ENCODE measurements at places on chromosomes 11 and 22. TPM values are rescaled to one million over a fixed set of nuclear protein-coding genes. Genes with fewer than 3 reads are reported as not detected.
A peak's percentile ranks its signal among the peaks of the same experiment; 100 is the strongest.

DNA sequence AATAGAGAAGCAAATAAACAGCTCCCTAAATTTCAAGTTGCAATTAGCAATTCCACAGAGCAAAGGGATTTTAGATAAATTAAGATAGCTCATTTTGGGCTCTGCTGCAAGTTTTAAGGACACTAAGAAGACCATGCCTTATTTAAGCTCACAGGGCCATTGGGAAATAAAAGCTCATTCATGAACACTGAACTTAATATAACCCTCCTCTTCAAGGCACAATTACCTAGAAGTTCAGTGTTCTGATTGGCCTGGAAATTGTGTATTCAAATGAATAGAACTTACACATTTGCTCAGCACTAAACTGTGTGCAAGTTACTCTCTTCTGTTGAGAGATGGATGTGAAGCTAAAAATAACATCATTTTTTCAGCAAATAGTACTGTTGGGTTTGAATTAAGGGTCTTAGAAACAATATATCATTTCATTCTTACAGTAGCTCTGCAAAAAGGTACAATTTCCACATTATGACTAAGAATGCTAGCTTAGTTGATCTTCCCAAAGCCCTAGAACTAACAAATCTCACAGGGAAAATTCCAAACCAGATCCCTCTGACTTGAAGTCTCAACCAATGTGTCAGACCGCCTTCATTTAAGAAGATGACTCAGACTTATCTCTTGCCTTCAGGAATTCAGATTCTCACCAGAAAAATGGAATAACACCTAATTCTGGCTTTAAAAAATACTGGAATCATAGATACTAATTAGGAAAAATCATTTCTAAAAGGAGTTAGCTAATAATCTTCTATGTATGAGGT lies 87.4 kb upstream of the LRRC55 start:
- no peak for DNase-seq

DNA sequence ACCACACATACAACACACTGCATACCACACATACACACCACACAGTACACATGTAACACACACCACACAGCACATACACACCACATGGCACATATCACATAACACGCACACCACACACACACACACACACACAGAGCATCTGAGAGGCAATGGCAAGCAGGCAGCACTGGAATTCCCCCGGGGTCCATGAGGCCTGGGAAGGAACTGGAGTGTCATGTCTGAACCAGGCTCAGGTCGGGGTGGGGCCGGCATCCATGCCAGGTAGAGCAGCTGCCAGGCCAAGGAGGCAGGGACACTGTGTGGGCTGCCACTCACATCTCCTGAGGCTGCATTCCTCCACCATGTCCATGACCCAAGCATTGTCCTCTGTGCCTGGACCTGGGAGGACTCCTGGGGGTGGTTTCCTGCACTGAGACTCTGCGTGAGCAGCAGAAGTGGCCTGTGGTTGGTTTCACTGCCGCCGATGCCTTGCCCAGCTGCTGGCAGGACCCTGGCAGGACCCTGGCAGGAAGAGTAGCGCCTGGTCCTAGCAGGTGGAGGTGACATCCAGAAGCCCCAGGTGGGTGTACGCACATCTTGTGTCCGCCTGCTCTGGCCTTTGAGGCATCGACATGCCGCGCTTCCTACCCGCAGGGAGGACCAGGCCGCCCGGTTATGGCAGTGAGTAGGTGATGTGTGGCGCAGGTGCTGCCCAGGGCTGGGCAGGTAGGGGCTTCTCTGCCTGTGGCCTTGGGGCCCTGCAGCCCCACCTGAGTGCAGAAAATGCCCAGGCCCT lies 1280.4 kb downstream of the TBC1D22A start:
- DNase-seq, result no peak

Gene OR8K3
- not detected for polyA plus RNA-seq

GRCh38 chr22:47269516-47270088 lies 507.2 kb downstream of the TBC1D22A start:
- no peak for DNase-seq

DNA sequence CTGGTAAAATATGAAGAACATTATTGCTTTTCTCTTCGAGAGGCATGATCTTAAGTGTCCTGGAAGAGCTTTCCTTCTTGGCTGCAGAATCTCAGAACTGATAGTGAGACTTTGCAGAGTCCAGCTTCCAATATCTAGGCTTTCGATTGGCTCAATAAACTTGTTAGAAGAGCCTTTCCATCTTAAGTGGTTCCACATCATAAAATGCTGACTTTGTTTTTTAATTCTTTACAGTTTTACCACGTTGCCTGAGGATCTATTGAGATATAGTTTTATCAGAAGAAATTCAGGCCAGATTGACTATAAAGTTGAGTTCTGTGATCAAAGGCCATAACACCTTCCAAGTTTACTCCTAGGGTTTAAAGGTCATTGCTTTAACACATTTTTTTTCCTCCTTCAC lies 15.6 kb upstream of the DNAJB7 start:
- no peak for DNase-seq

DNA sequence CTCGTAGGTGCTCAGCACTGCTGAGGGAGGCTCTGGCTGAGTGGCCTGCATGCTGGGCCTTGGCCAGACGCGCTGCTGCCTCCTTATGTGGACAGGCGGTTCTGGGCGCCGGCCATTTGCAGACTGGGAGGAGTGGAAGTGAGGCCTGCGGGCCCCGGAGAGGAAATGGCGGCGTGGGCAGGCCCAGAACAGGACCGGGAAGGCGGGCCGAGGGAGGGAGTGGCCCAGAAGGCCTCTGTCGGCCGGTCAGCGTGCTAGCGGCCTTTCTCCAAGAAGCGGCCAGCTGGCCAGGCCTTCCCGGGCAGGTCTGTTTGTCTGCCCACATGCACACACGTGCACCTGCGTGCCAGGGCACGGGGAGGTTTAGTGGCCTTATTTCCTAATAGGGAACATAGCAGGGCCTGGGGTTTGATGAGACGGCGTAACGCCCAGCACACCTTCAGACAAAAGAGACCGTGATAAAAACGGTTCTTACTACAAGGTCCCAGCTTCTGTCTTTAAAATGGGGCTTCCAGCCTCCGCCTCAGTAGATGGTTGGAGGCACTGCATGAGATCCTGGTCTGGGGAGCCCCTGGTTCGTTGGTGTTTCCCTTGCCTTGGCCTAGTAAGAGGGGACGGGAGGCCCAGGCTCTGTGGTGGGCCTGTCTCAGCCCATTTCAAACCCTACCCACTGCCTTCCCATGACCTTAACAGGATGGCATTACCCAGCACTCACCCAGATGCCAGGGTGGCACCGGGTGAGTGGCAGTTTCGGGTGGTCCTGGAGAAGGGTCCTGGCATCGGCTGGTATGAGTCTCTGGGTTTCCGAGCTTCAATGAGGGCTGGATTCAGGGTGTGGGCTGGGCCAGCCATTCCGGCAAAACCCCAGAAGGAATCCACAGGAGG lies 65.1 kb upstream of the PPARA start:
- DNase-seq, result peak; percentile 91

Gene ZBTB16
- 44.0 TPM for polyA plus RNA-seq

- DNase-seq, result no peak
Measured at GRCh38 chr11:22336587-22336986, 1.6 kb upstream of the SLC17A6 start.

Gene MYO7A
- 1.0 TPM for polyA plus RNA-seq

DNA sequence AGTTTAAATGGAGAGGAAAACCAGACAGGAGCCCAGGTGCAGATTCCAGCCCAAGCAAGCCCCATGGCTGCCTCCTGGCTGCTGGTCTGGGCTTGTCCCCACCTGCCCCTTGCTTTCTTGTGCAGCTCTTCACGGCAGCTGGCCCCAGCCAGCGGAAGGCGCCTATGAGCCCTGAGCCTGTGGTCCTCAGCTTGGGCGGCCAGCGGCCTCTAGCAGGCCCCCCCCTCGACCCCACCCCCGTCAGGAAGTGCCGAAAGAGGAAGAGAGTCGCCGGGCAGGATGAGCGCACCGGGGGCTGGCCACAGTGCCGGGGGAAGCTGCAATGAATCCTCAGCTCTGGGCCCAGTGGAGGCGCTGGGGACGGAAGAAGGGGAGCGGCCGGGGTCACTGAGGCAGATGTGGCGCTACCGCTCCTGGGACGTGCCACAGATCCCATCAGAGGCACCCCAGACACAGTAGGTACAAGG lies 2.1 kb upstream of the DGKZ start:
- peak; percentile 83 for DNase-seq

GRCh38 chr11:75654314-75654713 lies 14.5 kb downstream of the MAP6 start:
- no peak for DNase-seq

Gene ANKRD49
- 10.5 TPM for polyA plus RNA-seq

- no peak for DNase-seq
Measured at GRCh38 chr11:93738647-93739081, 2.6 kb downstream of the TAF1D start.

GRCh38 chr11:131611322-131611721 lies 240.9 kb downstream of the NTM start:
- no peak for DNase-seq

DNA sequence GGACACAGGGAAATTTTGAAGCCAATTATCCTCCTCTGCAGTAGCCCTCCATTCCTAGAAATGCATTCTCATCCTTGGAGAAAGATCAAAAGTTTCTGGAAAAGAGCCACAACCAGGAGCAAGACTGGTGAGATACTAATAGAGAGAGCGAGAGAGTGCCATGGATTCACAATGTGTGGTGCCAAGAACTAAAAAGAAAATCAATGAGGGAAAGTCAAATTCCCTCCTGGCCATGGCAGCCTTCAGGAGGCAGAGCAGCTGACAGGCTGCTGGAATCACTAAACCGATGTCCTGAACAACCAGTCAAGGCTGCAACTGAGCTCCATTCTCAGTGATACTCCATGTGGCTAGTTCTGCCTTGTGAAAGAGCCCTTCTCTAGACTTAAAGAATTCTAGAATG lies 561.0 kb downstream of the SOX6 start:
- DNase-seq, result no peak

Gene CELF1
- polyA plus RNA-seq, result 65.2 TPM

Gene C11orf16
- not detected for polyA plus RNA-seq

DNA sequence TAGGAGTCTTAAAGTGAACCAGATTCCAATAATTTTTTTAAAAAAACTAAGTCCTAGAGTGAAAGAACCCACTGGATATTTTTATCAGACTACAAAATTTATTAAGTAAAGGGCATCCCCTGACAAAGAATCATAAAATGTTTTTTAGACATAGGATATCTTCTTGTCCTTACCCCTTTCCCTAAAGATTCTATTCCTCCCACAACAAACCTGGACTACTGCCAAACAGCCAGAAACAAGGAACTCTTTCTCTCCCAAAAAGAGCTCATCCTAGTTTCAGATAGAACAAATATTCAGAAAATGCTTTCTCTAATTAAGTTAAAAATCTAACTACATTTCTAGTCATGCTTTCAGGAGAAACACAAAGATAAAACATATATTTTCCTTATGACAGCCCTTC lies 327.1 kb downstream of the FAM181B start:
- DNase-seq, result no peak

Gene EFCAB6
- polyA plus RNA-seq, result 0.65 TPM

Gene MMP12
- polyA plus RNA-seq, result not detected

GRCh38 chr11:12241401-12241800 lies 131.0 kb downstream of the MICAL2 start:
- DNase-seq, result no peak

DNA sequence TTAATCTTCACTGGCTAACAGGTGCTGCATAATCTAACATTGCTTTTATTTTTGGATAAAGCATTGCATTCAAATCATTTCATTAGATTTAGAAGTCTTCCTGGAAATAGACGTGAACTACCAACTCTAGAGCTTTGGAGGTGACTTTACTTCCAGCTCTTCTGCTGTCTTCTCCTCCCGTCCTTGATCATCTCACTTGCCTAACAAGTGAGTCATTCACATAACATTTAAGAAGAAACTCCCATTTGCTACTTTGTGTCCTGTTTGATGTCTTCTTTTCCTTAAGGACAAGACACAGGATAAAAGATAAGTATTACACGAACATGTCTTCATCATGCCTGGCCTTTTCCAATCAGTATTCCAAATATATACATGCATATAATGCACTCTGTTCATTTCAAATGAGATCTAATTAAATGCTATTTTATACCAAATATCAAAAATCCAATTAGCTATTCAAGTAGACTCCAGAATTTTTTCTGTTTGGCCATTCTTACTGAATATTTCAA lies 88.3 kb downstream of the BDNF start:
- no peak for DNase-seq

DNA sequence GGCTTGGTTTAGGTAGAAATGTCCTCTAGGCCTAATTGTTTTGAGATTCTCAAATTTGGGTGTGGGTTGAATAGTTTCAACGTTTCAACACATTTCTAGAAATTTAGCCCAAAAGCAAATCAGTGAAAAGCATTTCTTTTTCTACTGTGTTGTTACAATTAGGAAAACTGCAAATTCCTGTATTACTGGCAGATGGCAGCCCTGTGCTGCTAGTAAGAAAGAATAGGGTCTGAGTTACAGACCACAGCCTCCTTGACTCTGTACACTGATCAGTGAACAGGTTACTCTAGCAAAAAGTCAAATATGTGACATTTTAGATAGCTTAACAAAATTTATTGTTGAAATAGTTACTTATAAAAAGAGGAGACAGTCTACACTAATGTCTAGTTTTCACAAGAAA lies 703.0 kb downstream of the JRKL start:
- no peak for DNase-seq

- DNase-seq, result no peak
Measured at GRCh38 chr11:89175796-89176195, 1.9 kb upstream of the TYR start.

DNA sequence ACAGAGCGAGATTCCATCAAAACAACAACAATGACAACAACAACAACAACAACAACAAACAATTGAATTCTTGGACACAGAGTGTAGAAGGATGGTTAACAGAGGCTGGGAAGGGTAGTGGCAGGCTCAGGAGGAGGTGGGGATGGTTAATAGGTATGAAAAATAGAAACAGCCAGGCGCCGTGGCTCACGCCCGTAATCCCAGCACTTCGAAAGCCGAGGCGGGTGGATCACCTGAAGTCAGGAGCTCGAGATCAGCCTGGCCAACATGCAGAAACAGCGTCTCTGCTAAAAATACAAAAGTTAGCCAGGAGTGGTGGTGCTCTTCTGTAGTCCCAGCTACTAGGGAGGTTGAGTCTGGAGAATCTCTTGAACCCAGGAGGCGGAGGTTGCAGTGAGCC lies 122.9 kb upstream of the GRIA4 start:
- DNase-seq, result no peak

Gene PYGM
- polyA plus RNA-seq, result 71.8 TPM
